Endothelial cell (in vitro differentiated cells): ENCODE measurements at places on chromosomes 7 and 10. TPM values are rescaled to one million over a fixed set of nuclear protein-coding genes. Genes with fewer than 3 reads are reported as not detected.
A peak's percentile ranks its signal among the peaks of the same experiment; 100 is the strongest.

- no peaks in the 10 kb centered on the region for H3K36me3 ChIP-seq
- peaks cover 14% of the 10 kb centered on the region for H3K4me1 ChIP-seq
- no peak overlapping the region for H3K4me3 ChIP-seq
- no peak for DNase-seq
- H3K27me3 ChIP-seq: no peaks in the 10 kb centered on the region
These were observed 113.2 kb upstream of the MYO3A start for GRCh38 chr10:25820874-25821273.

TUBAL3 gene
- total RNA-seq: not detected

NAT16 gene
- total RNA-seq: not detected

DNA sequence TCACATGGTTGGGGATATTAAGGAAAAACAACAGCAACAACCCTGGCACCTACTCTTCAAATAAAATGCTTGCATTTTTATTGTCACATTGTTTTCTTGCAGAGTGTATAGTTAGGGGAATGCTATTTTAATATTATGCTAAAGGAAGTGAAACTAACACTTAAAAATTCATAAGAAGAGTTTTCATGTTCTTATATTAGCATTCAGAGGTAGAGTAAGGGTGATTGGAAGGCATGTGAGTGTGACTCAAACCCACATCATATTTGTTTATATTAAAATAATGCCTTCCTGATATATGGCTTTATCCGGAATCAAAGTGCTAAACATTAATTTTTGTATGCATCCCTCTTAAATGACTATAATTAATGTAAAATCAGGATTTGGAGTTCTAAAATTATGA lies 59.8 kb upstream of the TES start:
- no peaks in the 10 kb centered on the region for H3K36me3 ChIP-seq
- no peak overlapping the region for H3K27ac ChIP-seq
- peaks cover 2% of the 10 kb centered on the region for H3K4me1 ChIP-seq
- no peak for DNase-seq
- H3K27me3 ChIP-seq: peaks cover 1% of the 10 kb centered on the region

CTTNBP2 gene
- 24.4 TPM for total RNA-seq

DNA sequence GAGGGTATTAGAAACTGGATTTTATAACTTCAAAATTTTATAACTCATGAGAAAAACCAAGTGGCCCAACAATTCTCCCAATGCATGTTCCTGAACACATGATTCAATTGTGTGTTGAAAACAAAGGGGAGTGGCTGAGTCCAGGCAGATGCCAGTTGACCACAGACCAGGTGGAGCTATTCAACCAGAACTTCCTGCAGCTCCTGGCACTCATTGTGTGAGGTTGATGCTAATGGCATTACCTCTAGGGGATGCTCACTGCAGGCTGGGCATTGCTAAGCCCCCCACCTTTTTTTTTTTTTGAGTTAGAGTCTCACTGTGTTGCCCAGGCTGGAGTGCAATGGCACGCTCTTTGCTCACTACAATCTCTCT lies 20.3 kb downstream of the MYOF start:
- no peak overlapping the region for H3K4me3 ChIP-seq

- peak overlapping the region; percentile 92 for H3K4me3 ChIP-seq
- no peak for DNase-seq
- H3K27ac ChIP-seq: no peak overlapping the region
- peaks cover 9% of the 10 kb centered on the region for H3K27me3 ChIP-seq
- H3K4me1 ChIP-seq: peaks cover 34% of the 10 kb centered on the region
- H3K36me3 ChIP-seq: peaks cover 8% of the 10 kb centered on the region
These were observed 1.8 kb downstream of the DDIT4 start for GRCh38 chr10:72275351-72276012.

GRCh38 chr10:87593702-87594101 lies 66.0 kb upstream of the PAPSS2 start:
- DNase-seq: no peak
- H3K4me1 ChIP-seq: no peaks in the 10 kb centered on the region
- H3K36me3 ChIP-seq: no peaks in the 10 kb centered on the region
- no peak overlapping the region for H3K4me3 ChIP-seq
- H3K27me3 ChIP-seq: no peaks in the 10 kb centered on the region
- no peak overlapping the region for H3K27ac ChIP-seq

SEMA3E gene
- total RNA-seq: 0.62 TPM

- H3K27ac ChIP-seq: no peak overlapping the region
- no peaks in the 10 kb centered on the region for H3K36me3 ChIP-seq
- H3K4me3 ChIP-seq: no peak overlapping the region
- H3K27me3 ChIP-seq: no peaks in the 10 kb centered on the region
- H3K4me1 ChIP-seq: peaks cover 10% of the 10 kb centered on the region
These were observed 138.6 kb upstream of the AKR1E2 start for GRCh38 chr10:4687397-4687796.

LIMK1 gene
- total RNA-seq: 51.0 TPM

GRCh38 chr10:12459340-12459739 lies 110.0 kb downstream of the CAMK1D start:
- H3K27ac ChIP-seq: no peak overlapping the region
- H3K36me3 ChIP-seq: no peaks in the 10 kb centered on the region
- no peak overlapping the region for H3K4me3 ChIP-seq

GRCh38 chr10:5910323-5911100 lies 20.5 kb downstream of the FBH1 start:
- H3K27ac ChIP-seq: no peak overlapping the region
- H3K4me1 ChIP-seq: peaks cover 5% of the 10 kb centered on the region
- no peak for DNase-seq

OSBPL3 gene
- total RNA-seq: 3.1 TPM

GRCh38 chr10:61100887-61101286 lies 156.9 kb upstream of the RHOBTB1 start:
- H3K4me1 ChIP-seq: peaks cover 8% of the 10 kb centered on the region
- no peak overlapping the region for H3K27ac ChIP-seq
- H3K27me3 ChIP-seq: no peaks in the 10 kb centered on the region
- no peaks in the 10 kb centered on the region for H3K36me3 ChIP-seq
- H3K4me3 ChIP-seq: no peak overlapping the region
